Activated T-helper 1 cell treated with Interleukin-2 at 50 U/mL for 16 hours (primary cell): ENCODE measurements at places on chromosomes 7 and 10.

- DNase-seq: no peak
Observed at GRCh38 chr10:59922907-59923306, 16.6 kb upstream of the CCDC6 start.

GRCh38 chr10:15585303-15585715, 134.4 kb downstream of the ITGA8 start:
- no peak for DNase-seq

DNA sequence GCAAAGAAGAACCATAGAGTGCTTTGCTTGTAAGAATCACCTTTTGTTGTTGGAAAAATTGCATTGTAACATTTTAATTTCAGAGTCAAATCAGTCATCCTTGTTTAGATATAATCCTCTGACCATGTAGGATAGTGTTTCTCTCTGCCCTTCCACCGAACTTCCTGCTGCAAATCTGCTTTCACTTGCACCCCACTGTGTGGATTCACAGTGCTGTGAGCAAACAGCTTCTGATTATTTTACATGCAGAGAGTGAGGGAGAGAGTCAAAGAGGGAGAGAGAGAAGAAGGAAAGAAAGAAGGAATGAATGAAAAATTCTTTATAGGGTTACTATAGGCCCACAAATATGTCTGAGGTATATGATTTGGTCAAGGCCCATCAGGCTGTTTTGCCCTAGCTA, 30.0 kb upstream of the SEM1 start:
- no peak for DNase-seq

GRCh38 chr10:110169586-110169985, 37.8 kb upstream of the MXI1 start:
- no peak for DNase-seq
